ENCODE measurements at places on chromosomes 7 and 10.

GRCh38 chr7:8490391-8491045, 57.1 kb downstream of the NXPH1 start:
- no peak for DNase-seq

DNA sequence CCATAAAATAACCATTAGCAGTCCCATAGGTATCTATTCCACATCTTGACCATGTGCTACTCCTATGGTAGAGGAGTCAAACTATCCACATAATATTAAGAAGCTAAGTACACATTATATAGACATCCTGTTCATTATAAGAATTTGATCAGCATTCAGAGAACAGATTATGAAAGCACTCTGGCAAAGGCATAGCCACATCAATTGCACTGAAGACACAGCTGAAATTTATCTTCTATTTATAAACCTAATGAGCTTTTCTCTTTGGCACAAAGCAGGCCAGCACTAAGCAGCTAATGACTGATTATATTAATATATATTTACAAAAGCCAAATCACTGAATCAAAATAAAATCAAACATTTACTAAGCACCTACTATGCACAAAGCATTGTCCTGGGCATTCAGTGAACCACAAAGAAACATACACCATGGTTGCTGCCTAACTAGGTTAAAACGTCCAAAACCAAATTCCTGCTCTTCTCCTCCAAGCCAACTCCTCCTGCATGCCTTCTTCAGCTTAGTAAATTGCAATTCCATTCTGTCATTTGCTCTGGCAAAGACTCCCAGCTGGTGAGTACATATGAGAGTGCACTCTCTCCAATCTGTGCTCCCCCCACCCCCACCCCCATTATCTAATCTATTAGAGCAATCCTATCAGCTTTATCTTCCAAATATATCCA, 122.6 kb upstream of the ASAH2 start:
- DNase-seq = no peak

DNA sequence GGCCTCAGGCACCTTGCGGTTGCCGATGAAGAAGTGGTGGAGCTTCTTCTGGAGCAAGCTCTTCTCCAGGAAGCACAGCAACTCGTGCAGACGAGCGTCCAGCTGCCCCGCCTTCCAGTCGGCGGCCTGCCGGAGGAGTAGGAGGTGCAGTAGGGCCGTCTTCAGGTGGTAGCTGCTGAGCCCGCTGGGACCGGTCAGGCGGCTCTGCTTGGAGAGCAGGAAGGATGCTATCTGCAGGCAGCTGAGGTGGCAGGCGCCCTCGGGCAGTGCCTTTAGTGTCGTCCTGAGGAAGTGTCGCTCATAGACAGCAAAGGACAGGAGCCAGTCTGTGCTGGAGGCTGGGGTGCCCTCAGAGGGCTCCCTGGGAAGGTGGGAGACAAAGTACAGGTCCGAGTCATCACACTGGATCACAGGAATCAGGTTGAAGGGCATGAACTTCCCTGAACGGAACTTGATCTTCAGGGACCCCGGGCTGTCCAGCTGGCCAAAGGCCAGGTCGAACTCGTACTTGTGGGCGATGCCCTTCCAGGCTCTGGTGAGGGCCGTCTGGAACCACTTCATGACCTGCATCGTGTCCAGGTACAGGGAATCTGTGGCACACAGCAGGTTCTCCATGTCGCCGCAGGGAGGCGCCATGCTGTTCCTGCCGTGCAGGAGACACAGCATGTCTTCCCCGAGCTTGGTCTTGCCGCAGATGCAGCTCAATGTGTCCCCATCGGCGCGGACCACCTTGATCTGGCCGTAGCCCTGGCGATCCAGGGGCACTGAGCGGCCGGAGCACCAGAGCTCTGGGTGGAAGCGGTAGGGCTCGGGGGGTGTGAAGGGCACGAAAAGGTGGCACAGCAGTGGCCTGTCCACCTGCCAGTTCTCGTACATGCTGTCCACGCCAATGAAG, 23.4 kb downstream of the ITPRIP start:
- no peak for DNase-seq

GRCh38 chr10:49353026-49353894, 42.6 kb downstream of the DRGX start:
- DNase-seq = no peak

All from NCI-H1105 (cell line).